Anterior cingulate cortex (tissue), 58 donors: ENCODE measurements at places on chromosomes 12 and 14.
A peak's percentile ranks its signal among the peaks of the same experiment; 100 is the strongest.

DNA sequence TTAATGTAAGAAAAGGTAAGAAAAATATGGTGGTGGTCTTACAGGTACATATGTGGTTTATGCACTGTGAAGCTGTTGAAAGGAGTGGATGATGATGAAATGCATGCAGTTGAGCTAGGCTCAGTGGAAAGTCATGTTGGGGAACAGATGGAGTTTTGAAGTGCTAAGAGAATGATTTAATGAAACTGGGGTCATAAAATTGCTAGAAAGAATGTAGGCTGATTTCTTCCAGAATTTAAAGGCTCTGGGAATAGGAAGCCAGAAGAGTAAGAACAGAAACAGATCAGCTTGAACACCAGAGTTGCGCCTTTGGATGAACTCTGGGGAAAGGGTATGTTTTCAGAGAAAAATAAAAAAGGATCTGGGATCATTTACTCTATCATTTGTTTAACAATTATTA lies 146.5 kb downstream of the MON2 start:
- DNase-seq: no peak

DNA sequence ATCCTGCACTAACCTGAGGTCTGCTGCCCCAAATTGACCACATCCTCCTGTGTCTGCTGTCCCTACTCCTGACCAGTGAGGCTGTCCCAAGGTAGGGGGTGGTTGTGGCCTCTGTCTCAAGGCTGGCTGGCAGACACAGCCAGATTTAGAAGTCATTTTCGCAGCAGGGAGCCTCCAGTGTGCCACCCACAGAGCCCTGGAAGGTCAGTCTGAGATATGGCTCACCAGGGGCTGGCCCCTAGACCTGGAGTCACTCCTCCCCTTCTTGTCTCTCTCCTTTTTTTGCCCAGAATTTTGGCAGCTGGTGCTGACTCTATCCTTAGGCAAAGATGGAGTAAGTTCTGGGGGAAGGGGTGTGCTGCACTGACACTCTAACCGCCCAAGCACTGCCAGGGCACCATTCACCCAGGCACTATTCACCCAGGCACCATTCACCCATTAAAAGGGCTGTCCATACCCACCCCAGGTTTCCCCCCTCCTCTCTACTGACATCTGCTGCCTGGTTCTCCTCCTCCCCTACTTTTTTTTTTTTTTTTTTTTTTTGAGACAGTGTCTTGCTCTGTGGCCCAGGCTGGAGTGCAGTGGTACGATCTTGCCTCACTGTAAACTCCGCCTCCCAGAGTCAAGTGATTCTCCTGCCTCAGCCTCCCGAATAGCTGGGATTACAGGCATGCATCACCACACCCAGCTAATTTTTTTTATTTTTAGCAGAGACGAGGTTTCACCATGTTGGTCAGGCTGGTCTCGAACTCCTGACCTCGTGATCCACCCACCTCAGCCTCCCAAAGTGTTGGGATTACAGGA lies 7.7 kb downstream of the DDN start:
- no peak for DNase-seq

DNA sequence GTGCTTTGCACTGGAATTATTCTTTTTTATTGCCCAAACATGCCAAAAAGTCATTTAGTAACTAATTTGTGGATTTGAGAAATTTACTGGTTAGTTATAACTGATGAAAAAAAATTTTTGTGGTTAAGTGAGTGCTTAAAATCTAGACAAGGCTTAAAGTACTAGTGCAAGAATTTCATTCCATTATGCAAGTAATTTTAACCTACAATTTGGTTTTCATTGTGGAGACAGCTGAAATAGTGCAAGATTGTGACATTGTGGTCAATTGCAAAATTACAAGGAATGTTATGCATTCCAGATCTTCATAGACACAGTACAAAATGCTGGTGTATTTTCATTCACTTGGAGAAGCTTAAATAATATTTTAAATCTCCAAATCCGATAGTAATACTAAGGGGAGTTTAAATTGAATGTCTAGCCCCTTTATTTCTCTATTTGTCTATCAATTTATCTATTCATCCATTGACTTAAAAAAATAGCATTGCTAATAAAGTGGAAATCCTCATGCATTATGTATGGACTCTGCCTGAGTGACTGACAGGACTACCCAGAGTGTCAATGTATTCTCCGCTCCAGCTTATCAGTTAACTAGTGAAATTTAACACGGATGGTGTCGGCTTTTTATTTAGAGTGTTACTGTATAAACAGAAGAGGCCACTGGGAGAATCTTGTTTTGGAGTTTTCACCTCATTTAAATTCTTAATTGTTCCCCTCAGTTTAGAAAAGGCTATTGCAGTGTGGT lies 125.9 kb downstream of the ALX1 start:
- DNase-seq: no peak

DNA sequence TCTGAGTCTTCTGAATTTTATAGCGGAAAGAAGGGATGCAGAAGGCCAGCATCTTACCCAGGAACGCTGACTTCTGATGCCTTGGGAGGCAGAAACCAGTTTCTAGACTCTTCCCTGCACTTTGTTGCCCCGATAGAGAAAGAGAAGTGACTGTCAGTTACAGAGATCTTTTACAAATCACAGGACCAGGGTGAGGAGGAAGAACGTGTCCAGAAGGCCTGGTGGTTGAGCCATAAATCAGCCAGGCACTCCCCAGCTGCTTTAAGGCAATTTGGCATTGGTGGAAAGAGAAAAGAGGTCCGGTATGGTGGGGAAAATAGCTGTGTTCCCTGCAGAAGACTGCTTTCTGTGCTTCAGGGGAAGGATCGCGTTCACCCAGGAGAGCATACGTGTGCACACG lies 88.7 kb upstream of the KCNA1 start:
- DNase-seq: no peak

DNA sequence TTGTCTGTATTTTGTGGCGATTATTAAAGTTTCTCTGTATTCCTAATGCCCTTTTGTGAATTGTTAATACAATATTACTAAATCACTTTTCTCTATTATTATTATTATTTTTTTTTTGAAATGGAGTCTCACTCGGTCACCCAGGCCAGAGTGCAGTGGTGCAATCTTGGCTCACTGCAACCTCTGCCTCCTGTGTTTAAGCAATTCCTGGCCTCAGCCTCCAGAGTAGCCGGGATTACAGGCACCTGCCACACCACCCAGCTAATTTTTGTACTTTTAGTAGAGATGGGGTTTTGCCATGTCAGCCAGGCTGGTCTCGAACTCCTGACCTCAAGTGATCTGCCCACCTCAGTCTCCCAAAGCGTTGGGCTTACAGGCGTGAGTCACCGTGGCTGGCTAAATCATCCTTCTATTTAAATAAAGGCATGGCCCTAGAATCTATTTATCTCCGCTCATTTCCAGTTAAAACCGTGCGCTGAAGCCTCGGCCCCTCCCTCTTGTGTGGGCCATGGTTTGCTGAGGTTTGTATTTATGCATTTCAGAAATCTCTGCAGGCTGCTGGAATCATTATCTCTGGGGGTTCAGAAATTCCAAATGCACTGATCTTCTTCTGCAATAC lies 1136.4 kb upstream of the TMEM132C start:
- no peak for DNase-seq

DNA sequence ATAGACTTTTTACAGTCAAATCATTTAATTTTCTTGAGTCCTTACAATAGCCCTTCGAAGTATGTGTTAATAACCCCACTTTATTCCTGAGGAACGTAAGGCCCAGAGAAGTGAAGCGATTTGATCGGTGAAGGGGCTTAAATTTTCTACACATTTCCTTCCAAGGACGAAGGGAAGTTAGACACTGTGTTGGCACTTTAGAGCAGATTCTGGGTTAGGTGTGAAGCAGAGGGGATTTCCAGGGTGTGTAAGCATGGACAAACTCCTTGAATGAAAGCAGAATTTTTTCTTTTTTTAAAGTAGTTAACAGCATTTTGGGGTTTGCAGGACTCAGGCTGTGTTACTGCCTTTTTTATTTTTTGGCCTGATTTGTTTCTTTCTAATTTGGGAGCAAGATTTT lies 38.9 kb downstream of the PRORP start:
- DNase-seq: no peak

GRCh38 chr12:50243507-50243906 lies 39.8 kb downstream of the LIMA1 start:
- DNase-seq: no peak

DNA sequence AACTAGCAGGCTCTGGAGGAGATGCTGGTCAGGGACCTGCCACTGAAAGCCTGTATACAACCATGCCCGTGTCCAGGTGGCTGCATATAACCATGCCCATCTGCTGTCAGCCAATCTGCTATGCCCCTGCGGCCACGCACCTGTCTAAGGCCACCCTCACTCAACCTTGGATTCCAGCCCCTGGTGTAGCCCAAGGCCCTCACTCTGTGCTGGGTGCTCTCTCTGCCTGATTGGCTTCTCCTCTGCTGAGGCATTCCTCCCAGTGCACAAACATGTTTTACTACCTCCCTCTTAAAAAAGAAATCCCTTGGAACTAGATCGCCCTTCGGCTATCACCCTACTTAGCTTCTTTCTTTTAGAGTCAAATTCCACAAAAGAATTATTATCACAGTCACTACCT lies 45.5 kb downstream of the ZFP36L1 start:
- no peak for DNase-seq

DNA sequence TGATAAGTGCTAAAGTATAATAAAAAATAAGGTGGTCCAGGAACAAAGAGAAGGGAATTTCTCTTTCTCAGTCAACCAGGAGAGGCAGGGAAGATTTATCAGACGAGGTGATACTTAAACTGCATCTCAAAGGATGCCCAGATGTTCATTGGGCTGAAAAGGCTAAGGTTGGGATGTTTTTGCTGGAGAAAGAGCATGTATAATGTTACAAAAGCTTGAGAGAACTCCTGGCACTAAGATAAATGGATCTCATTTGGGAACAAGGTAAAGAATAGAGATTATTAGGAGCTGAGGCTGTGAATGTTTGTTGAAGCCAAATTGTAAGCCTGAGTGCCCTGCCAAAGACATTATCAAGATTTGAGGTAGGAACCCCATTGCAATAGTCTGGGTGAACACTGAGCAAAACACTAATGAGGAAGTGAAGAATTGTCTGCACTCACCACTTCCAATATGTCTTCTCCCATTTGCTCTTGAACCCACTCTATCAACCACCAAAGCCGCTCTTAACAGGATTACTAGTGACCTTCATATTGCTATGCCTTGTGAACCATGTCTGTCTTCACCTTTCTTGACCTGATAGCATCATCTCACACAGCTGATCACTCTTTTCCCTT lies 149.0 kb upstream of the ARID2 start:
- no peak for DNase-seq

DNA sequence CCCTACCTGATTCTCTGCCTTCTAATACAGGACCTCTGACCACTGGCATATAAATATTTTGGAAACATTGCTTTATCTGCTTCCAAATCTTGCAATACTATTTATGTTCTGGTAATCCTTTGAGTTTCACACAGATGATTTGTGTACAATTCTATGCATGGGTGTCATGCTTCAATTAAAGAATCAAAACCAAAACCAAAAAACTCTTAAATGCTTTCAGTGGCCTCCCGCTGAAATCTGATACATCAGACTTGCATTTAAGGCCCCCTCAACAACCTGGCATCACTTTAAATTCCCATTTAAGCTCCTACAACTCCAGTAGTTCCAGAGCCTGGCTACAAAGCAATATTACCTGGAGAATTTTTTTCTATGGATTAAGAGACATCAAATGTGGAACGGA lies 221.7 kb upstream of the NAV3 start:
- no peak for DNase-seq

GRCh38 chr12:77213319-77213718 lies 147.9 kb upstream of the E2F7 start:
- DNase-seq: peak; percentile 8

- DNase-seq: no peak
These were observed 135.7 kb downstream of the CNTN1 start for GRCh38 chr12:40827683-40828592.

- DNase-seq: no peak
These were observed 80.0 kb downstream of the METTL25 start for GRCh38 chr12:82438356-82438755.

DNA sequence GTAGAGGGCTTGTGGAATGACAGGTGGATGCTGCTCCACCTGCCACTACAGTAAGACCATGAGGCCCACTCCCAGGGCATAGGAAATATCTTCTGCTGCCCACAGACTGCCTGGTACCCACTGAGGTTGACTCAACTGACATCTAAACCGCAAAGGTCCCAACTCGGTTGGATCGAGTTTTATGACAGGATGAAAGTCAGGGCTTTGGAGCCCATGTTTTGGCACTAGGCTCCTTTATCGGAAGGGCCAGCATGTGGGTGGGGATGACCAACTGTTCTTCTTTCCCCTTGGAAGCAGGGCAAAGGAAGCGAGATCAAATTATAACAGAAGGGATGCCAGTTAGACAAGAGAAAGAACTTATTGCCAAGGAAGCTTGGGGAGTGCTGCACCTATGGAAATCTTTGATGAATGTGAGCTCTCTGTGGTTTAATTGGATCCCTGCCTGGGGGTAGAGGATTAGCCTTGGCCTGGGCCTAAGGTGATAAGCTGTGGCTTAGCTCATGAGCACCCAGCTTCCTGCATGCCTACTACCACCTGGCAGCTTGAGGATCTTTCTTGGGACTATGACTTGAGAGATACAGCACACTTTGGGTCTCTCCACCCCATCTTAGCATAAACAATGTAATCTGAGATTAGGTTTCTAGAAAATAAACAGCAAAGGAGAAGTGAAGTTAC lies 121.8 kb downstream of the KCNA5 start:
- no peak for DNase-seq

DNA sequence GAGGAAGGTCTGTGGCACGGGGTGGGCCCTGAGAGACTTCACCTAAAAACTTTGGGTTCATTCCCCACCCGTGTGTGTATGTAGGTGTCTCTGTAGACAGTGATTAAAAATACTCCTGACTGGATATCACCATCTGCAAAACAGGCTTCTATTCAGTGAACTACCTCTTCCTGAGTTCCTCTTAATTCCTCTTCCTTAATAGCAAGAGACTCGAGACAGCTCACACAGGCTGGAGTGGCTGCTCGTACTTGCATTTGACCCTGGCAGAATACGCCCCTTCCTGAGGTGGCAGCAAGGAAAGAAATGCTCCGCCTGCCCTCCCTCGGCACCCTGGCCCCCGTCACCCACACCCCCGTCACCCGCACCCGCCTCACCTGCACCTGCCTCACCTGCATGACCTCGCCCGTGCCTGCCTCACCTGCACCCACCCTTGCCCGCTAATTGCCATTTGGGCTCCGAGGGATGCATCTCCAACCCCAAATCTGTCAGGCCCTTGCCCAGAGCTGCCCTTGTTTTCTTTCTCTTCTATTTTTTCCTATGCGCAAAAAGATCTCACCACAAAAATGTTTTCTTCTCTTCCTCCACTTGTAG lies 90.0 kb downstream of the FBXL14 start:
- DNase-seq: no peak

DNA sequence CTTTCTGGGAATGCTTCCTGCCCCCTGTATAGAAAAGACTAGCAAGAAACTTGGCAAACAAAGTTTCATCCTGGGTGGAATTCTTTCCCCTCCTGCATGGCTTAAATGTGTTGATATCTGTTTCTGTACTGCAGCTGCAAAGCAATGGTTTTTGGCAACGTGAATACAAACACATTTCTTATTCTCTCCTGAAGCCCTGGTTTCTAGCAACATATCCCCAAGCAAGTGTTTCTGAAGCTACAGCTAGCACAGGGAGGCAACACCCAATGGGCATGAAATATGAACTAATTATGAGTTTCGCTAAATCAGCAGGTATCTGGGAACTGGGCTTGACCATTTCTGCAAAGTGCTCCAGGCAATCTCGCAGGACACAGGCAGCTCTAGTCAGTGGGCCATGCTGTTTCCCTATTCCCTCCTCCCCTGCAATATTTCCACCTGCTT lies 392.3 kb upstream of the TMPO start:
- no peak for DNase-seq
